Smooth muscle cell of trachea (primary cell): ENCODE measurements at places on chromosomes 6 and 20. TPM values are rescaled to one million over a fixed set of nuclear protein-coding genes. Genes with fewer than 3 reads are reported as not detected.

Gene GSTA3
- not detected in 2 replicates for total RNA-seq

Gene DST
- total RNA-seq = 426 and 433 TPM in 2 replicates

Gene CD93
- 1.0 TPM in 1 of 2 replicates, not detected in the other for total RNA-seq

Gene SLC2A4RG
- 39.1 and 85.3 TPM in 2 replicates for total RNA-seq

Gene ABCC10
- total RNA-seq = 20.1 and 23.7 TPM in 2 replicates

Gene TSBP1
- not detected in 2 replicates for total RNA-seq

Gene CLPSL1
- not detected in 2 replicates for total RNA-seq

Gene SNAP25
- 9.6 and 19.5 TPM in 2 replicates for total RNA-seq

Gene GDAP1L1
- not detected in 2 replicates for total RNA-seq

Gene SLC17A1
- not detected in 2 replicates for total RNA-seq

Gene GGT7
- total RNA-seq = 14.4 and 20.7 TPM in 2 replicates

Gene ZFP57
- total RNA-seq = 0.17 and 0.29 TPM in 2 replicates

Gene LRRN4
- under 0.01 TPM in 1 of 2 replicates, not detected in the other for total RNA-seq

Gene OLIG3
- 0.17 TPM in 1 of 2 replicates, not detected in the other for total RNA-seq

Gene DOK5
- 27.5 and 38.7 TPM in 2 replicates for total RNA-seq

Gene CTCFL
- total RNA-seq = under 0.01 TPM in 1 of 2 replicates, not detected in the other

Gene COL19A1
- 0.33 TPM in 1 of 2 replicates, not detected in the other for total RNA-seq

Gene MACROD2
- 0.50 and 1.5 TPM in 2 replicates for total RNA-seq

Gene C20orf144
- total RNA-seq = under 0.01 and 0.44 TPM in 2 replicates

Gene CNPY3
- 24.6 and 44.2 TPM in 2 replicates for total RNA-seq

Gene TTBK1
- under 0.01 TPM in 1 of 2 replicates, not detected in the other for total RNA-seq
